Body of pancreas (tissue), 4 donors: ENCODE measurements at places on chromosomes 5 and 9. TPM values are rescaled to one million over a fixed set of nuclear protein-coding genes. Genes with fewer than 3 reads are reported as not detected.

- DNase-seq: no peak
- no peak overlapping the region for H3K4me3 ChIP-seq
- no peaks in the 10 kb centered on the region for H3K36me3 ChIP-seq
- no peak overlapping the region for H3K27ac ChIP-seq
Measured at GRCh38 chr5:15610216-15610615, 110.2 kb downstream of the FBXL7 start.

DNA sequence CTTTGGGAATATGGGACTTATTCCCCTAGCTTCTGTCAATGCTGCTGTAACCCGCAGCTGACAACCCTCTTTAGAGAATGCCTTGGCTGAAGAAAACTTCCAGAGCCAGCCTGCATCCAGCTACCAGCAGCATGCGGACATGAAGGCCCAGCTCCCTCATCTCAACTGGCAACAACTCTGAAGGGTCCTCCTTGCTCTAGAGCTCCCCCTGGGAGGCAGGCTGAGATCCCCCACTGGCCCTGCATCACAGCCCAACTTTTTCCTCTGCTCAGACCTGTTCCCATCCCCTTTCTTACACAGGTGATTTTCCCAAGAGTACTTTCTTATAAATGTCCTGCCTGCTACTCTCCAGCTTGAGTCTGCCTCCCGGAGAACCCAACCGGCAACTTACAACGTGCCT lies 18.7 kb upstream of the WNT8A start:
- no peaks in the 10 kb centered on the region for H3K36me3 ChIP-seq
- no peak overlapping the region for H3K4me3 ChIP-seq
- no peaks in the 10 kb centered on the region for H3K4me1 ChIP-seq

The LMX1B gene
- total RNA-seq: not detected

DNA sequence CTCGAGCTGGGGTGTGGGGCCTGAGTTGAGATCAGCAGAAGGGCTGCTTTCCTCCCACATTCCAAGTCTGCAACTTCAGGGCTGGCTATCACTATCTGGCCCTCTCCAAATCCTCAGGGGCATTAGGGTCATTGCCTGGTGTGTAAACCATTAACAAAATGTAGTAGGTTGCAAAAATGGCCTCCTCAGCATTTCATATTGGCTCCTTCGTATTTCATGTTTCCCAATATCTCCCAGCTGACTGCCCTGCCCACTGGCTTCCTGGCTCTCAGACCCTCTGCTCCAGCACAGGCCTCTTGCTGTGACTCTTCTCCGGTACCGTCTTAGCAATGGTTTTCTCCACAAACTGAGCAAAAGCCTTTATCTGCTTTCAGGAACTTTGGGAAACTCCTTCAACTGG lies 113.8 kb downstream of the GADD45G start:
- no peak for DNase-seq
- H3K4me1 ChIP-seq: no peaks in the 10 kb centered on the region
- no peaks in the 10 kb centered on the region for H3K36me3 ChIP-seq
- H3K27ac ChIP-seq: no peak overlapping the region
- H3K27me3 ChIP-seq: no peaks in the 10 kb centered on the region

- no peaks in the 10 kb centered on the region for H3K36me3 ChIP-seq
- H3K27ac ChIP-seq: no peak overlapping the region
- peak; percentile 81 for DNase-seq
Measured at GRCh38 chr5:54229041-54229780, 81.2 kb downstream of the ARL15 start.

- no peak overlapping the region for H3K27ac ChIP-seq
- no peak for DNase-seq
- H3K36me3 ChIP-seq: no peaks in the 10 kb centered on the region
Measured at GRCh38 chr5:56207537-56207936, 25.6 kb downstream of the ANKRD55 start.

The PDE6A gene
- not detected for total RNA-seq

DNA sequence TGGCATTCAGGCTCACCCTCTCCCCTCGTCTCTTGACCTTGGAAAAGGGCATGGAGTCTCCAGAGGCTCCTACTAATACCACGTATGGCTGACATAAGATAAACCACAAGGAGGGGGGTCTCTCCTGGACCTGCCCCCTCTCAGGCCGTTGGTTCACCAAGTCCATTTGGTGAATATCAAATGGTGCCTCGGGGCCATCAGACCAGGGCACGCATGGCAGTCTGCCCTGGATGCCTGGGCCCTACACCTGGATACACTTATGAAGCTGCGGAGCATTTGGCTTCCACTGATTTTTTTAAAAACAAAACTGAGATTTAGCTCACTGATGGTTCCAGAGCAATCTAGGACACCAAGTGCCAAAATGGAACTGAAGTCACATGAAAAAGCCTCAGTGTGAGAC lies 40.3 kb upstream of the ZNF622 start:
- no peaks in the 10 kb centered on the region for H3K27me3 ChIP-seq
- DNase-seq: no peak
- peaks cover 61% of the 10 kb centered on the region for H3K4me1 ChIP-seq
- H3K27ac ChIP-seq: peak overlapping the region; percentile 94
- no peaks in the 10 kb centered on the region for H3K36me3 ChIP-seq

DNA sequence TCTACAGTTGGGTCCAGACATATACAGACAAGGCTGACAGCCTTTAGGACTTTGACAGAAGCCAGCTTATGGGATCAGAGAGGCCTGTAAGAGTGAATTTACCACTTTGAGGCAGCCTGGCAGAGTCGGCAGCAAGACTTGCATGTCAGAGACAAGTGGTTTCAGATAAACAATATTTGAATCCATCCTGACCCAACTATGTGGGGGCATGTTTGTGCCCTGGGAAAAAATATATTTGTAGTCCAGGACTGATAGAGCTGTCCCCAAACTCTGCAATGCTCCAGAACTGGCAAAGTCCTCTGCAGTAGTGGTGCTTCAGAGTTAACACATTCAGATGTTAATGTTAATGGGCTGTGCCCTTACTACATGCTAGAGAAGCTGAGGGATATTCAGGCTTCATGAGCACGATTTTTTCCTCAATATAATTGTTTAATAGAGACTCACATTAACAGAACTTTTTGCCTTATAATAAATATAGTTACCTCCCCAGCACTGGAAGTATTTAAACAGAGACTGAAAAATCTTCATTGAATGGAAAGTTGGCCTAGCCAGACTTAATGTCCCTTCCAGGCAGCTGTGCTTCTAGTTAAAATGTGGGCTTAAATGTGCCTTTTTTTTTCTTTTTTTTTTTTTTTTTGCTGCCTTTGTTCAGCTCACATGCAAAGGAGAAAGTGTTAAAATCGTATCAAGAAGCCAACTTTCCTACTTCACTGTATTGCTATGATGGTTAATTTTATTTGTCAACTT lies 42.9 kb downstream of the FEM1C start:
- H3K27ac ChIP-seq: no peak overlapping the region
- H3K36me3 ChIP-seq: no peaks in the 10 kb centered on the region
- H3K4me1 ChIP-seq: no peaks in the 10 kb centered on the region
- no peaks in the 10 kb centered on the region for H3K27me3 ChIP-seq
